Activated CD8-positive, alpha-beta T cell treated with anti-CD3 and anti-CD28 coated beads for 36 hours (primary cell): ENCODE measurements at places on chromosomes 6 and 20. TPM values are rescaled to one million over a fixed set of nuclear protein-coding genes. Genes with fewer than 3 reads are reported as not detected.

DNA sequence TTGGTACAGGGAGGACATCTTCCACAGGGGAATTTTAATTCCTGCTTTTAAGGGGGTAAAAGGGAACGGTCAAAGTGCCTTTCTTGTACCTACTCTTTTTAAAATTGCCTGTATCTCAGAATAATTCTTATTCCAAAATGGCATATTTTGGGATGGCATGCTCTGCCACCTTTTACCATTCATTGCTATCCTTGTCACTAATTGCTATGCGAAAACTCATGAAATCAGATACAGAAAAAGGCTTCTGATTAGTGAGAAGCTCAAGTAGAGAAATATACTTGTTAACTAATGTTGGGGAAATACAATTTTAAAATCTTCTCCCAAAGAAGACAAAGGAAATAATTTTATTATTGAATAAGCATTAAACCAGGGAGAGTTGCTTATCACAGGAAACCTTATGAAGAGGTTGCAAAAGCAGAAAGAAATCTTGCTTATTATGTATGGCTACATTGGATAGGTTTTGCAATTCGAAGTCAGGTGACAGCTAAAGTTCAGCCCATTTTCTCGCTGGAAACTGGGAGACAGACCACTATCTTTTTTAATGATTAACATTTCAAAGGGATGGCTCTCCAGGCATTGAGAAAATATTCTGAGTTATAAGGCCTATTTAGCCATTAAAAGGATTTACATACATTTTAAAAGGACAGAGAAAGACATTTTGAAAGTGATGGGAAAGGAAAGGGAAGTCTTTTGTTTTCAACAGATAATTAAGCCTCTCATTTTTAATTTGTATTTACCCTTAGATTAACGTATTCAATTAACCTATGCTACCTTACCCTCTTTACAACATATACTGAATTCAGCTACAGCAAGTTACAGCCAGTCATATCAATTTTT is 110.3 kb upstream of the PRSS16 start:
- H3K4me1 ChIP-seq, result peaks cover 31% of the 10 kb centered on the region
- no peaks in the 10 kb centered on the region for H3K27me3 ChIP-seq
- peaks cover 12% of the 10 kb centered on the region for H3K36me3 ChIP-seq
- no peak for DNase-seq
- peak overlapping the region; percentile 69 for H3K27ac ChIP-seq

GRM1 gene
- total RNA-seq, result not detected

DNA sequence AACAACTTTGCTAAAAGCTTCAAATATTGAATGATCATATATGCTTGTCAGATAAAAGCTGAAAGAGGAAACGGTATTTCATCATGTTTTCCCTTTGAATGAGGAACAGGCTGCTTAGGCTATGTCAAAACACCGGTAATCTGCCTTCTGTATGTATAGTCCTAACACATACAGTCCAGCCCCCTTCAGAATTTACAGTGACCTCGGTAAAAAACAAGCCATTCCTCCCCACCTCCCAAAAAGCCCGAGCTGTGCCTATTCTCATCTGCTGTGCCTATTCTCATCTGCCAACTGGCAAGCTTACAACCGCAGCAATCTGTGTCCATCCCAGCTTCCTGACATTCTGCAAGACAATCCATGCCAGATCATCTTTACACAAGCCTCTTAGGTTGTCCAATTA is 26.8 kb upstream of the UBE2J1 start:
- H3K27ac ChIP-seq, result no peak overlapping the region
- H3K4me3 ChIP-seq, result no peak overlapping the region
- no peaks in the 10 kb centered on the region for H3K27me3 ChIP-seq
- peaks cover 1% of the 10 kb centered on the region for H3K36me3 ChIP-seq
- H3K4me1 ChIP-seq, result peaks cover 11% of the 10 kb centered on the region
- no peak for DNase-seq

- H3K4me1 ChIP-seq, result no peaks in the 10 kb centered on the region
- H3K27ac ChIP-seq, result no peak overlapping the region
- H3K4me3 ChIP-seq, result no peak overlapping the region
- peaks cover 4% of the 10 kb centered on the region for H3K27me3 ChIP-seq
These were observed 67.8 kb upstream of the RALGAPA2 start for GRCh38 chr20:20780127-20780824.

GRCh38 chr6:119077391-119077642 is 1.1 kb downstream of the FAM184A start:
- peak overlapping the region; percentile 75 for H3K4me3 ChIP-seq
- peak overlapping the region; percentile 72 for H3K27ac ChIP-seq
- DNase-seq, result no peak
- peaks cover 3% of the 10 kb centered on the region for H3K27me3 ChIP-seq
